Hindlimb muscle (tissue), 1 donor: ENCODE measurements at places on chromosomes 5 and 9. TPM values are rescaled to one million over a fixed set of nuclear protein-coding genes. Genes with fewer than 3 reads are reported as not detected.

GRCh38 chr5:82794876-82795275, 282.3 kb downstream of the TMEM167A start:
- no peak for DNase-seq

The HTR1A gene
- polyA plus RNA-seq = not detected

DNA sequence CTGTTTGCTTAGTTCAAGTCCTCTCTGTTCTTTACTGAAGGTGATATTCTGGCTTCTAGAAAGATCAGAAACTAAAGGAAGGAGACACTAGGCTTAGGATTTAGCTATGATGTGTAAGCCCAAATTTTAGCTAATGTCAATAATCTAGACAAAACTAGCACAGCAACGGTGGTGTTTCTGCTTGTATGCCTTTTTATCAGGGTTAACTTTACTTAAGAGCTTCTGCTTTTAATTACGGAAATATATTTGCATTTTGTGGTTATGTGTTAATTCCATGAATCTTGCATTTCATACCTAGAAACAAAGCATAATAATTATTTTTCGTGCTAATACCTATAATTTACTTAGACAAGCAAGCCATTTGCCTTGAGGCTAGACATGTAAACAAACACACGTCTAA, 96.1 kb downstream of the PAX5 start:
- DNase-seq = no peak

The FBLL1 gene
- 2.4 TPM for polyA plus RNA-seq

The FCHSD1 gene
- 7.6 TPM for polyA plus RNA-seq

GRCh38 chr9:105438141-105438806, 9.6 kb upstream of the FSD1L start:
- no peak for DNase-seq
